ENCODE measurements at places on chromosomes 3 and 15.

DNA sequence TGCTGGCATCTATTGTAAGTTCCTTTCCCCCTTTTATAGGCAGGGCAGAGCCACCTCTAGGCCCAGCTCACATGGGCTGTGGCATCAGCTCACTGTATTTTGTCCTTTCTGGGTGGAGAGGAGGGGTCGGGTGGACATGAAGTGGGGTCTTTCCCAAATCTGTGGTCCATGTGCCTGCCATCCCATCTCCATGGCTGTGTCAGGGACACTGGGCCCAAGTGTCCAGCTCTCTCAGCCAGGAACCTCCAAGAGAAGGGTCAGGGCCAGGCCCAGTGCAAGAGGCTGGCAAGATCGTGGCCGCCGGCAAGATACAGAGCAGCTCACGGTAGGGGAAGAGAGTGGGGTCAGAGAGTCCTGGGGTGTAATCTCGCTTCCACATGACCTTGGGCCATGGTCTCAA lies 85.3 kb downstream of the PCSK6 start:
- no peak for DNase-seq

DNA sequence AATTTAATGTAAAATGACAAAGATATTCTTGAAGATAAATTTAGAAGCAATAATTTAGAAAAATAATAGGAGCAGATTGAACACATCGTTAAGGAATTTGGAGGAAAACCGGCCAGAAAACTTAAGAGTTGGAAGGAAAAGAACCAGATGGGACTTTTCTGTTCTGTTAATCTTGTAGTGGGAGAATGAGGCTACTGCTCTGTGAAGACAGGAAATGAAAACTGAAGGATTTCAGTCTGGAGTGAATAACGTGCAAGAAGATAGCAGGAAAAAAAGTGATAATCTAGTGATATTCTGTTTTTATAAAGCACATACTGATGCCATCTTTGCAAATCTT lies 74.2 kb downstream of the DPPA2 start:
- no peak for DNase-seq

- no peak for DNase-seq
Observed at GRCh38 chr3:132637590-132637989, 22.0 kb downstream of the ACAD11 start.

- no peak for DNase-seq
Observed at GRCh38 chr3:146801492-146801891, 196.3 kb upstream of the PLSCR5 start.

DNA sequence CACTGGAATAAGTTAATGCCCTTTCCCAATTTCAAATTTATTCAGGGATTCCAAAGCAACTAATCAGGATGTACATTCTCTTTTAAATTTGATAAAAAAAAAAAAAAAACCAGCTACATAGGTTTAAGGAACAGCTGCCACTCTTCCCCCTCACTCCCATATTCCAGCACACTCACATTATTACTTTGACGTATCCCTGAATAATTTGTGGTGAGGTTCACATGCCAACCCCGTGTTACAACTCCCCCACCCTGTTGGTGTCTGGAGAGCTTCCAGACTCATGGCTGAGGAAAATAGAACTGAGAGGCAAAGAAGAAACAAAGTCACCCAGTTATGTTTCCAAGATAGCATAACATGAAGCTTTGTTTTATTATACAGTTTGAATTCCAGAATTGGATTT lies 300.5 kb upstream of the MME start:
- no peak for DNase-seq

GRCh38 chr15:77455696-77456321 lies 35.1 kb downstream of the HMG20A start:
- no peak for DNase-seq

- DNase-seq, result no peak
Observed at GRCh38 chr3:185927501-185928200, 10.2 kb downstream of the TRA2B start.

DNA sequence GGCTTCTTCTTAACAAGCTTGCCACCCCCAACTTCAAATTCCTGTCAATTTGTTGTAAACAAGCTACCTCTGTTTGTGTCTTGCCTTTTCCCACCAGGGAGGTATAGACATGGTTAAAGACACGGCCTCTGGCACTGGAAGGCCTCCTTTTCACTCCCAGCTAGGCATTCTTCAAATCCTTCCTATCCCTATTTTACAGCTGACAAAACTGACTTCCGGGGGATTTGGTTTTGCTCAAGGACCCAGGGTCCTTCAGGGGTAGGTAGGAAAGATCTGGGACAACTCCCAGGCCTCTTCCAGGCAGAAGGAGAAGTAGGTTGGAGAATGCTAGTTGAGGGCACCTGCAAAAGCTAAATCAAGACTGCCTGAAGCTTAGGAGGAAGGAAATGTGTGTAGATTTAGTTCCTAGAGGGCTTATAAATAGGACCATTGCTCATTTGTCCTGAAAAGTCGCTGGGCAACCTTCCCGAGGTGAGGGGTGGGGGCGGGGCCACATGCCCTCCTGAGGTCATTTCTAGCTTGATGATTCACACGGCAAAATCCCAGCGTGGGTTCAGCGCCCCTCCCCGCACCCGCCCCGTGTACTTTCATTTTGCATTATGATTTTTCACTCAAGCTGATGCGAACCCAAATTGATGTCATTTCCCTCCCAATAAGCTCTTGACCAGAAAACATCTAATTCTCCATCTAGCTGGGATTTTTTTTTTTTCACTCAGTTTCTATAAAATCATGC lies 365.5 kb downstream of the SHQ1 start:
- peak; percentile 38 for DNase-seq

GRCh38 chr3:39809181-39809994 lies at the start of gene MYRIP:
Gene MYRIP, plus strand, starts transcription at chr3:39809609. Its CDS starts 91,208 bp downstream, at chr3:39900817.
- no peak for DNase-seq

DNA sequence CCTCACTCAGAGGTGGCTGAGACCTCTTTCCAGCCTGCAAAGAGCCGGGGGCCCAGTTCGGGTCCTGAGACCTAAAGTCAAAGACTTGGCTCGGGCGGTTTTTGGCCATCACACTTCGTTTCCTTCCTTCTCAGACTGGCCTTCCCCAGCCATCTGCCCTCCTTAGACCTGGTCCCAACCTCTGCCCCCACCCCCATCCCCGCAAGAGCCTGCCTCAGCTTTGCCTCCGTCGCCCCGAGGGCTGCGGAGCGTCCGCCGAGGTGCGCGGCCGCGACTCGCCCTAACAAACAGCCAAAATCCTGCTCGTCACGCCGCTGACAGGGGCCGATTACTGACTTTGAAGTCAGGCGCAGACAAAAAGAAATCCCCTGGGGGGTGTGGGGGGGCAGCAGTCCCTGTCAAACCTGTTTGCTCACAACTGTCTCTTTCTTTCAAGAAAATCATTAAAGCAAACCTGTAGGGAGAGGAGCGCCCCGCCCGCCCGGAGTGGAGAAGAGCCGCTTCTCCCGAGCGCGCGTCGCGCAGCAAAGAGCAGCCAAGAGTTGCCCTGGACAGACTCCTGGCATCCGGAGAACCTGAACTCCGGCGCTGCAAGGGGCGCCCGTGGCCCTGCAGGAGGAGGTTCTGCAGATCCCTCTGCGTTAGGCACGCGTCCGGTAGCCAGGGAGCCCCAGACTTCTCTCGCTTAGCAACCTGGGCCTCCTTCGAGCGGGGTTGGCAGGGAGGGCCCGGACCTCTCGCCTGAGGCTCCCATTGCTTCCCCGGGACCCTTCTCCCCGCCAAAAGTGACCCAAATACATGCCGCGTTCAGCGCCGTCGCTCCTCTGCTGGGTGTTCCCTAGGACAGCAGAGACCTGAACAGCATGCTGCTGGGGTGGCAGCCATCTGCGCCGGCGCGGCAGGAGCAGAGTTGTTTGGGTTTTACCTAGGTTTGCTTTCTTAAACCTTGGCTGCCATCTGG lies 4.5 kb downstream of the SOX14 start:
- DNase-seq, result no peak

DNA sequence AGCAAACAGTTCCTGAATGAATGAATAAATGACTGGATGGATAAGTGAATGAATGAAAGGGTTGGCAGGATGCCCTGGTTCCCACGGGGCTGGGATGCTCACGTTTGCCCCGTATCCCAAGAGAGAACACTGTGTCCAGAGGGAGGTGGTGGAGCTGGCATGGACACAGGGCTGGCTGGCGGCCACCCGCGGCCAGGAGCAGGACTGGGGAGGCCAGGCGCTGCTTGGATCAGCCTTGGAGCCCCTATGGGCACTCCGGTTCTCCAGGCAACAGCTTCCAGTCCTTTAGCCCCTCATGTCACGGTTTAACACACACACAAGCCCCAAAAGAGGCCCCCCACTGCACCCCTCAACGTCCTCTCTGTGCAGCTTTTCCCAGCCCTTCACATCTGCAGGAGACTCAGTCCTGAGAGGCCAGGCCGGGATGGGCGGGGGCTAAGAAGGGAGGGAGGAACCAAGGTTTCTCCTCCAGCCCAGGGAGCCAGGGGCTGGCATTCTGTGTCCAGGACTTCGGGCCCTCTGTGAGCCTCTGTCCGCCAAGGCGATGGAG lies 86.0 kb upstream of the ALDH1L1 start:
- no peak for DNase-seq

GRCh38 chr15:85646538-85647091 lies 148.1 kb downstream of the KLHL25 start:
- DNase-seq, result no peak

DNA sequence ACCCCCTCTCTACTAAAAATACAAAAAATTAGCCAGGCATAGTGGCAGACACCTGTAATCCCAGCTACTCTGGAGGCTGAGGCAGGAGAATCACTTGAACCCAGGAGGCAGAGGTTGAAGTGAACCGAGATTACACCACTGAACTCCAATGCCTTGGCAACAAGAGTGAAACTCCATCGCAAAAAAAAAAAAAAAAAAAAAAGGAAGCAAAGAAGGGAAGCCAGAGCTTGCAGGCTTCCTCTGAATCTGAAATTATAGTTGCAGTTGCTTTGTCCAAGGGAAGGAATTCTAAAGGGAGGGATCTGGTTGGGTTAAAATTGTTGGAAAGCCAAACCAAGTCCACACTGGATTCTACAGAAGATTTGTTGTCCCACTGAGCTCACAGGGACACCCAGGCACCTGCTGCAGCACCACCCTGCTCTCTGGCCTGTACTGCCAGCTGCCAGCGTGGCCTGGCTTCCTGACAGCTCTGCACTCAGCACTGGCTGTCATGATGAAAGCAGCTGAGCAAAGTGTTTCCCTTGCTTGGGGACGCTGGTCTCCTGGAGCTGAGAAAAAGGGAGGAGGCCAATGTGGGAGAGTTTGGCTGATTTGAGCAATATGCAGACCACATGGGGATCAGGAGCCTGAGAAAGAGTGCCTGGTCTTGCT lies 88.8 kb upstream of the HES1 start:
- no peak for DNase-seq

- DNase-seq, result no peak
Observed at GRCh38 chr3:16417945-16418739, 95.4 kb downstream of the RFTN1 start.

- DNase-seq, result no peak
Observed at GRCh38 chr3:90031121-90031520, 923.7 kb downstream of the EPHA3 start.

DNA sequence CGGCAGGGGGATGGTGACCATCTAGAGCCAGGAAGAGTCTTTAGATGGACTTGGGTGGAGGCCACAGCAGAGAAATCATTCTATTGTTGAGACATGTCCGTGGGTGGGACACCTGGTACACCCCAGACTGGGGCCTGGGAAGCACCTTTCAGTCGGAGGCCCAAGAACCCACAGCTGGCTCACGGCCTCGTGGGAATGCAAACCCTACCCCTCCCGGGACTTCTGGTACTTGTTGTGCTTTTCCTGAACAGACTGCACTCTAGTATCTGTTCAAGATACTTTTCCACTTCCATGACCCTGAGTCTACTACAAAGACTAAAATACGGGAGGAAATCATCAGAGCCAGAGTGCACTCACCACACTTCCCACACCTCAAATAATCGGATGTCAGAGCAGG lies 60.7 kb downstream of the BDH1 start:
- no peak for DNase-seq

DNA sequence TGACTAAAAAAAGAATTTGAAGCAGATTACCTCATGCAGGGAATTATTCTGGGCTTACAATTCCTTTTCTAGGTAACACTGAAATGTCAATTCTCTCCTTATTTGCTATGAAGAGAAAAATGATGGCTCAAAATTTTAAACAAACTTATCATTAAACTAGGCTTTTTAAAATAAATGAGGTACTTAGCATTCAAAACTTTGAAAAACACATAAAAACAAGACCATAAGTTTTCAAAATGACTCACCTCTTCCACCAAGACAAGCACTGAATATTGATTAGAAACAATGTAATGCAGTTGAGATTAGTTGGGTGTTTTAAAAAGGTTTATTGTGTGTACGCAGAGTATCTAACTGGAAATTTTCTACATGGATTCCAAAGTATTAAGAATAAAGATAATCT lies 154.6 kb downstream of the ADAM10 start:
- DNase-seq, result no peak
